ENCODE measurements at places on chromosomes 12 and 14.
A peak's percentile ranks its signal among the peaks of the same experiment; 100 is the strongest.

GRCh38 chr14:101861464-101861863 lies 100.0 kb downstream of the PPP2R5C start:
- DNase-seq = no peak

DNA sequence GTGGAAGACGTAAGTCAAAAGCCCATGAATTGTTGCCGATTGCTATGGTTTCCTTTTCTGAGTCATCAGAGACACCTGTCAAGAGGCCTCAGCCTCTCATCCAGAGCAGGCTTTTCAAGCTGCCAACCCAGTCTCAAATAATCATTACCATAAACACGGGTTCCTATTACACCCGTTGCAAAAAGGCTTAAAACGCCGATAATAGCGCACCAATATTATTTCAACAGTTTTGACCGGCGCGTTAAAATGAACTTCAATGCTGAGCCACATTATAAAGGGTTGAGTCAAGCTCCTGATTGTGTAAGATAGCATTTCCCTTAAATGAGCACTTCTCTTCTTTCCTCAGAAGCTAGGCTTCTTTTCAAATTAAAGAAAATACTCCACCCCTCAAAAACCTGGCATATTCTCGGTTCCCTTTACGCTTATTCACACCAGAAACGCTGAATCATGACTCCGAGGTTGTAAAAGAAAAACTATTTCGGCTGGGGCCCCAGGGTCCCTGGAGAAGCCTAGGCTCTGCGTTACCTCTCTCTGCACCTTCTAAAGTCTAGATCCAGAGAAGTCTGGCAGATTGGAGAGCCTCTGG lies 1.4 kb downstream of the TMTC1 start:
- DNase-seq = no peak

GRCh38 chr12:92437452-92437851 lies 265.3 kb upstream of the PLEKHG7 start:
- DNase-seq = no peak

DNA sequence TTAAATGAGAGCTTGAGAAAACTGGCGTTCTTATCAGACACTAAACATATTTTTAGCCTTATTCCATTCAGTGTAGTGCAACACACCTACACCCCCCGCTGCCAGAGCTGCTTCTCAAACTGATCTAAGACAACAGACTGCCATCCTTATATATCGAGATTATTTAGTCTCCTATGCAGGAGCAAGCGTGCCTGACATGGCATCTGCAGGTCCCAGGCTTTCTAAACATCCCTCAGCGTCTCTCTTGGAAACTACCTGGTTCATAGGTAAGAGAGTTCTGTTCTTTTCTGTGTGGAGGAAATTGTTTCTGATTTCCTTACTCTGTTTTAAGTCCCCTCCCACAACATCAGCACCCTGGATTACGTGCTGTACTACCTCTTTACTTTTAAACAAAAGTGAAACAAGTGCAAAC lies 117.1 kb upstream of the PTPRB start:
- DNase-seq = no peak

GRCh38 chr14:71693381-71693780 lies 238.8 kb upstream of the RGS6 start:
- DNase-seq = no peak

- peak; percentile 18 for DNase-seq
Measured at GRCh38 chr14:76352639-76353281, 23.2 kb upstream of the ESRRB start.

- DNase-seq = no peak
Measured at GRCh38 chr14:74395094-74395493, 30.9 kb downstream of the SYNDIG1L start.

- DNase-seq = no peak
Measured at GRCh38 chr12:52314511-52314910, 6.7 kb downstream of the KRT83 start.

DNA sequence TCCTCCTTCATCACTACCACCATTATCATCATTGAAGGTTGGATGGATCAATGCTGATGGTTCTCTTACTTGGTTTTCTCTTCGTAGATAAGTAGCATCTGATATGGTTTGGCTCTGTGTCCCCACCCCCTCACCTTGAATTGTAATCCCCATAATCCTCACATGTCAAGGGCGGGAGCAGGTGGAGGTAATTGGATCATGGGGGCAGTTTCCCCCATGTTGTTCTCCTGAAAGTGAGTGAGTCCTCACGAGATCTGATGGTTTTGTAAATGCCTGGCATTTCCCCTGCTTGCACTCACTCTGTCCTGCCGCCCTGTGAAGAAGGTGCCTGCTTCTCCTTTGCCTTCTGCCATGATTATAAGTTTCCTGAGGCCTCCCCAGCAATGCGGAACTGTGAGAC lies 172.4 kb upstream of the PWP1 start:
- DNase-seq = no peak

- no peak for DNase-seq
Measured at GRCh38 chr12:52519826-52520662, at the start of gene KRT5. Gene KRT5 (minus strand): TSS chr12:52520394. CDS start chr12:52520296, 98 bp downstream.

- no peak for DNase-seq
Measured at GRCh38 chr12:104056419-104056972, 6.5 kb upstream of the GLT8D2 start.

DNA sequence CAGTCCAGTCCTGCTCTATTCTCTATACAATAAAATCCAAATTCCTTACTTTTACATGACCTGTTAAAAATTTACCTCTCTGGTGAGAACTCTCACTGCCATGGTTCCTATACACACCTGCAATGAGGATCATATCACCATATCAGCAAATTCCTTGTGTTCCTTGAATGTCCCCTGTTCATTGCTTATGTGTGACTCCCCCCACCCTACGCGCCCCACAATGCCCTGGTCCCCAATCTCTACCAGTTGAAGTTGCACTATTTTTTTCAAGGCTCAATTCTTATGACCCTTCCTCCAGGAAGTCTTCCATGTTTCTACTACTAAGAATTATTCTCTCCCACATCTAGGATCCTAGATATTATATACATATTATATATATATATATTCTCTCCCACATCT lies 82.2 kb upstream of the NEDD1 start:
- DNase-seq = no peak

- DNase-seq = no peak
Measured at GRCh38 chr12:19227880-19228210, 98.3 kb downstream of the PLEKHA5 start.

GRCh38 chr14:34065236-34065635 lies 114.4 kb upstream of the EGLN3 start:
- no peak for DNase-seq

DNA sequence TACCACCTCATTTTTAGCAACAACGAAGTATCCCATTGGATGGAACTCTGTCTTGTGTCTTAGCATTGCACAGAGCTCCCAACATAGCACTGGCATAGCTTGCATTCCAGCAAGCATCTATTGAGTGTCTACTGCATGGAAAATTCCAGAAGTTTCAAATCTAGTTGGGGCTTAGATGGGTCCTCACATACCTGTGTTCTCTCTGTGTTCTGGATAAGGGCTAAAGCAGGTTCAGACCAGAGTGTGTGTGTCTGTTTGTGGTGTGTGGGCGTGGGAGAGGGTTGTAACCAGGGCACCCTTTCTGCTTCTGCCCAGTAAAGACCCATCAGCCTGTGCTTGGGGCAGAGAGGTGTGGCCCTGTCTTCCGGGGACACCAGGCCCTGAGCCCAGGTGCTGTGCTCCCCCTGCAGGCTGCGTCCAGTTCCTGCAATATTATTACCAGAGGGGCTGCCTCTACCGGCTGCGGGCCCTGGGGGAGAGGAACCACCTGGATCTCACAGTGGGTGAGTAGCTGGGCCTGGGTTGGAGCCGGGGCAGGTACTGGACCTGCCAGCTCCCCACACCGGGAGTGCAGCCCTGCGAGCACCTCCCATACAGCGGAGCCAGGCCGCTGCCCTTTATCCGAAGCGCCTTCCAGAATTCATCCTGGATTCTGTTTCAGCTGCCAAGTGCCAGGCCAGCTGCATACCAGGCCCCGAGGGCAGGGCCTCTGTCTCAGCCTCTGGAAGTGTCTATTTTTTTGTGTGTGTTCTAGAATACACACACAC lies 20.3 kb downstream of the RHOF start:
- peak; percentile 38 for DNase-seq

- DNase-seq = no peak
Measured at GRCh38 chr12:64706306-64706705, 52.9 kb downstream of the GNS start.

GRCh38 chr12:58455136-58455535 lies 465.2 kb downstream of the LRIG3 start:
- no peak for DNase-seq

DNA sequence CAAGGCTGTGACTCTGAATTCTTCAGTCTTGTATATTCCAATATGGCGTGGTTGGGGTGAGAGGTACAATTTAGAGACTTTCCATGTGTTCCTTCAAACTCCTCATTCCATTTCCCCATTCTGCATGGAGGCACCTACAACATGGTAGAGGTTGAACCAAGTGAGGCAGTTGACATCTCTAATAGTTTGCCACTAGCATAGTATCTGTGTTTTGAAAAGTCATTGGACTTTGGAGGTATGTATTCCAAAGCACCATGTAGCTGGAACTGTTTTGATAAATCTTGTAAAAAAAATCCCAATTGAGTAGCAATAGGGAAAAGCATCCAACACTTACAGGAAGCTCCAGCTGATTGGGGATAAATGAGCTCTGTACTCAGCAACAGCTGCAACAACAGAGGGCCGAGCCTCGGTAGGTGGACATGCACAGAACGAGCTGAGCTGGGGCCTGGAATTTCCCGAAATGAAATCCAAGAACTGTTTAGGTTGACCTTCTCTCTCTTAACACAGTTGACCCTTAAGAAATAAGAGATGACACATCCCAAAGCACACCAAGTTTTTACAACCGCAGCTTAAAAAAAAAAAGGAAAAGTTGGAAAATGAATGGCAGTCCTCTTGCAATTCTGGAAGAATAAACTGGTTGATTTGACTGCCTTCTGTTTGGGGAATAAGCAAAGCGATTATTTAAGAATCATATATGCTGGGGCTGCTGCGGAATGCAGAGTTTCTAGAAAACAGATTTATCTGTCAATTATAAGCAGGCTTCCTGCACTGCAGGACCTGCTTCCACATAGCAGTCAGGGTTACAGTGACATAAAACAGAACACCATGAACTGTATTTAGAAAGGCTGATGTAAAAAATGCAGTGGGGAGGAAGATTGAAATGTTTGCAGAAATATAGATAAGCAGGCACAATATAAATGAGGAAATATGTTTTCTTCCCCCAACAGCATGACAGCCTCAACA lies 194.6 kb upstream of the KRR1 start:
- DNase-seq = no peak

DNA sequence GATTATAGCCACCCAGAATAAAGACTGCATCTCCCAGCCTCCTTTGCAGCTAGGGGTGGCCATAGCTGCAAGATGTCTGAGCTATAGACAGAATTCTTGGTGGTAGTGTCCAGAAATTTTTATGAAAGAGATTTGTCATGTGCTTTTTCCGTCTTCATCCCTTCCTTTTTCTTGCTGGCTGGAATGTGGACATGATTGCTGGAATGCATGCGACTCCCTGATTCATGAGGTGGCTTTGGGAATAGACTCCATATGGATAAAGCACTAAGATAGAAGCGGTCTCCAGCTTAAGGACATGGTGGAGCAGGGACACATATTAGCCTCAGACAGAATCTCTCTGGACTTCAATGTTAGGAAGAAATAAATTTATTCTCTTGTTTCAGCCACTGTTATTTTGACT lies 10.0 kb upstream of the HSPB8 start:
- DNase-seq = no peak

GRCh38 chr14:45633220-45633984 lies 380.4 kb upstream of the MIS18BP1 start:
- DNase-seq = no peak

- no peak for DNase-seq
Measured at GRCh38 chr12:127830065-127830460, 436.9 kb upstream of the TMEM132C start.

DNA sequence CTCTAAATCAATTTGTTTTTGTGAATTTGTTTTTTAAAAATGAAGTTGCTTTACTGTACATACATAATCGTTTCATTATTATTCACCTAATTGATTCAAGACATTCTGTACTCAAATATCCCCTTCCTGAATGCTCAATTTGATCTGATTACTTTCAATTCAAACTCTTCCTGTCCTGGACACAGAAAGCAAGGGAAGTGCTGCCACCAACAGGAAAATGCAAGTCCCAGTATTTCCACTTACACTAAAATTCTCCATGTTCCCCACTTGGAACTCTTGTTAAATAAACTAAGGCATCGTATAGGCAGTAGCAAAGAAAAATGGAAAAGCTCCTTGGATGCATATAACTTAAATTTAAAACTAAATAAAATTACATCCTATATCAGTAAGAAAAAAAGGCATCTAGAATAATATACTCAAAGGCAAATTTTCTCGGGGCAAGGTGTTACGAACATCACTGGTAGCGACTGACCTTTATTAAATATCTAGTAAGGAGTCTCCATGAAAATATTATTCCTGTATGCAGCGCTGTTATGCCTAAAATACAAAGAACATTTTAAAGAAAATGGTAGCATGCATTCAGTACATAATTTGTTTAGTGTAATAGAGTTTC lies 72.0 kb upstream of the DBX2 start:
- no peak for DNase-seq

DNA sequence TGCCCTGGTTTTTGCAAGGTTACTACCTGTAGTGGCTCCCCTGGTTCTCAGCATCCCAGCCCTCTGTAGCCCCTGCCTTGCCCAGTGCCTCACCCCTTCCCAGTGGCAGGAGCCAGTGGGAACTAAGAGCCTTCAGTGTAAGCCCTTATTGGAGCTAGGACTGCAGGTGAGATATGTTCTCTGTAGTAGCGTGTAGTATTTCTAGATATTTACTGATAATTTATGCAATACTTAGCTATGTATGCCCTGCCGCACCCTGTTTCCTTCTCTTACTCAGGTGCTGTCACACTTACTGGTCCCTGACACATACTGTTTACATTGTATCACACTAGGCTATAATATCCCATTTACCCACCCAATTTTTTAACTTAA lies 3.6 kb downstream of the BMAL2 start:
- DNase-seq = no peak

- no peak for DNase-seq
Measured at GRCh38 chr14:93676416-93676958, 111.8 kb downstream of the PRIMA1 start.

DNA sequence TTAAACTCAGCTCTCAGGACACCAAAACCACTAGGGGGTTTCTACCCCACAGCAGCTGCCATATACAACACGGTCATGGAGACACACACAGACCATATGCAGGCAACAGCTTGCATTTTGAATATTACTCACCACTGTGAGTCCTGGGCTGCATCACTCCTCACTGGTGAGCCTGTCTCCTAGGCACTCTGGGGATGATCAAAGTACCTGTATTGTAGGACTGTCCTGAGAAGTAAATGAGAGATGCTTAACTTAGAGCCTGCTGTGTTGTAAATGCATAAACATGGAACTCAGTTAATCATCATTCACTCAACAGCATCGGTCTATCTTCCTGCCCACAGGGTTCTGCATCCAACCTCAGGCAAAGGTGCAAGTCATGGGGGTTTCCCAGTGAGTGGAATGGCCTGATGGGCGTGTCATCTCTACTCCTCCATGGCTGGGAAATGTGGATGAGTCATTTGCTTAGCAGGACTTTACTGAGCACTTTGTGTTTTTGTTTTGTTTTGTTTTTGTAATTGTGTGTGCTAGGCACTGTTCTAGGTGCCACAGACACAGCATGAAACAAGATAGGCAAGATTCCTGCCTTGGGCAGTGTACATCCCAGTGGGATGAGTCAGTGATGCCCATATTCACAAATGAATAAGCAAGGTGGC lies 1141.2 kb upstream of the TMEM132C start:
- DNase-seq = no peak
